ENCODE measurements at places on chromosomes 12 and 14. TPM values are rescaled to one million over a fixed set of nuclear protein-coding genes. Genes with fewer than 3 reads are reported as not detected.

HVCN1 gene
- total RNA-seq, result 5.6 TPM

SINHCAF gene
- total RNA-seq, result 20.8 TPM

PTHLH gene
- total RNA-seq, result 2.5 TPM

STAC3 gene
- 202 TPM for total RNA-seq

CFAP54 gene
- total RNA-seq, result 0.35 TPM

PIANP gene
- 0.49 TPM for total RNA-seq

MAGOHB gene
- total RNA-seq, result 24.7 TPM

PAX9 gene
- total RNA-seq, result 0.13 TPM

CABP1 gene
- 2.3 TPM for total RNA-seq

FAM181A gene
- not detected for total RNA-seq

ETFBKMT gene
- total RNA-seq, result 3.9 TPM

GUCY2C gene
- total RNA-seq, result not detected

CCDC177 gene
- under 0.01 TPM for total RNA-seq

TOMM20L gene
- total RNA-seq, result not detected

CD163L1 gene
- total RNA-seq, result 9.4 TPM

KRT8 gene
- 1.1 TPM for total RNA-seq

CLEC6A gene
- not detected for total RNA-seq

INSM2 gene
- total RNA-seq, result not detected

TGFB3 gene
- total RNA-seq, result 109 TPM

CREBL2 gene
- total RNA-seq, result 11.6 TPM

ZC3H10 gene
- 4.2 TPM for total RNA-seq

MMP17 gene
- 4.0 TPM for total RNA-seq

GDF3 gene
- not detected for total RNA-seq

POTEG gene
- not detected for total RNA-seq
